Airway epithelial cell (primary cell): ENCODE measurements at places on chromosomes 1 and 21. TPM values are rescaled to one million over a fixed set of nuclear protein-coding genes. Genes with fewer than 3 reads are reported as not detected.

The ZNF697 gene
- total RNA-seq: 5.2 TPM in 2 replicates

The GRIK1 gene
- not detected in 2 replicates for total RNA-seq

The KRTAP12-3 gene
- not detected in 2 replicates for total RNA-seq

The SLFNL1 gene
- under 0.01 TPM in 1 of 2 replicates, not detected in the other for total RNA-seq

The AMY1B gene
- total RNA-seq: not detected in 2 replicates

The NID1 gene
- 5.6 and 6.3 TPM in 2 replicates for total RNA-seq

The CD34 gene
- total RNA-seq: not detected in 2 replicates

The TRIM63 gene
- not detected in 2 replicates for total RNA-seq

The FALEC gene
- 0.63 TPM in 1 of 2 replicates, not detected in the other for total RNA-seq

The ILDR2 gene
- not detected in 2 replicates for total RNA-seq

The OPRD1 gene
- total RNA-seq: not detected in 2 replicates

The MMEL1 gene
- not detected in 2 replicates for total RNA-seq

The CAPN2 gene
- 177 and 215 TPM in 2 replicates for total RNA-seq

The HSD3B2 gene
- total RNA-seq: not detected in 2 replicates

The ITGB2 gene
- 0.42 TPM in 1 of 2 replicates, not detected in the other for total RNA-seq

The SLC45A3 gene
- total RNA-seq: 6.2 and 6.7 TPM in 2 replicates

The SERTAD4 gene
- 5.9 and 7.6 TPM in 2 replicates for total RNA-seq

The PTAFR gene
- total RNA-seq: 7.2 and 13.1 TPM in 2 replicates

The SPRR2F gene
- total RNA-seq: 0.28 TPM in 1 of 2 replicates, not detected in the other

The RNF223 gene
- total RNA-seq: 1.3 and 2.2 TPM in 2 replicates

The TAF5L gene
- total RNA-seq: 12.2 and 14.1 TPM in 2 replicates

The OR14A16 gene
- not detected in 2 replicates for total RNA-seq

The SELP gene
- total RNA-seq: not detected in 2 replicates

The PDE4B gene
- 1.2 and 1.8 TPM in 2 replicates for total RNA-seq

The FAM151A gene
- not detected in 2 replicates for total RNA-seq

The SPTA1 gene
- not detected in 2 replicates for total RNA-seq

The SLAMF9 gene
- total RNA-seq: 32.0 and 35.2 TPM in 2 replicates

The PACC1 gene
- 9.1 and 11.8 TPM in 2 replicates for total RNA-seq

The CCDC185 gene
- total RNA-seq: 0.07 TPM in 1 of 2 replicates, not detected in the other

The DDX59 gene
- 6.7 and 10.6 TPM in 2 replicates for total RNA-seq

The FMO3 gene
- not detected in 2 replicates for total RNA-seq

The PEX14 gene
- total RNA-seq: 22.9 and 24.8 TPM in 2 replicates

The LCE2B gene
- total RNA-seq: not detected in 2 replicates

The CELA3B gene
- total RNA-seq: not detected in 2 replicates

The S100A7A gene
- total RNA-seq: not detected in 2 replicates

The CD160 gene
- not detected in 2 replicates for total RNA-seq

The CFHR1 gene
- total RNA-seq: not detected in 2 replicates

The SELL gene
- not detected in 2 replicates for total RNA-seq

The HRNR gene
- total RNA-seq: under 0.01 TPM in 1 of 2 replicates, not detected in the other

The TNFSF4 gene
- total RNA-seq: 0.71 and 1.1 TPM in 2 replicates

The LCE1A gene
- not detected in 2 replicates for total RNA-seq

The AMY1A gene
- not detected in 2 replicates for total RNA-seq

The GOLT1A gene
- total RNA-seq: not detected in 2 replicates

The FMOD gene
- total RNA-seq: 0.05 TPM in 1 of 2 replicates, not detected in the other

The PTPN7 gene
- not detected in 2 replicates for total RNA-seq

The TLCD4 gene
- 0.14 and 0.23 TPM in 2 replicates for total RNA-seq

The NTMT2 gene
- not detected in 2 replicates for total RNA-seq
